ENCODE measurements at places on chromosomes 12 and 14. TPM values are rescaled to one million over a fixed set of nuclear protein-coding genes. Genes with fewer than 3 reads are reported as not detected.
A peak's percentile ranks its signal among the peaks of the same experiment; 100 is the strongest.

DNA sequence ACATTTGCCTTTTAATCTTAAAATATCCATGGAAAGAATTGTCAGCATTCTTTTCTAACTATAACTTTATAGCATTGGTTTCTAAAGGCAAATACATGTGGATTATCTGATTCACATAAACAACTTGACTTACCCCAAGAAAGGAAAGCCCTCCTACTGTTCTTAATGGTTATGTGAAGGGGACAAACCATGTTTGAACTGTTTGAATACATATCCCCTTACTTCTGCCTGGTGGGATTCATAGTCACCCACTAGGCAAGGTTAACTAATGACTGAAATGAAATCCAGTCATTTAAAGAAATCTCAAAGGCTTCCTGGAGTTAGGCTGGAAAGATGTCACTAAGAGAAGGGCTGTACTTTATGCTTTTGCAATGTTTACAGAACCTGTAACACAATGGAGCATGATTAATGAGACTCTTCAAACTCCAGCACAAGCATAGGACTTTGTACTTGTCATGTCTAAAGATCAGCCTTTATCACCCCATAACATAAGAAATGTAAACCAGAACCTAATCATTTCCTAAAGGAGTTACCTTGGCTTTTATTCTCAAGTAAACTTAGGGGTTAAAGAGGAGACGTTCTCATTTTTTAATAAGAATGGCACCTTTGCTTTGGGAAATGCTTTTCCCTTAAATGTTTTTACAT, 10.2 kb upstream of the FLRT2 start:
- no peak for DNase-seq

- no peak for DNase-seq
These were observed 11.3 kb upstream of the PUS1 start for GRCh38 chr12:131917711-131918306.

GRCh38 chr14:102450206-102451063, 59.1 kb downstream of the ANKRD9 start:
- DNase-seq: no peak

DNA sequence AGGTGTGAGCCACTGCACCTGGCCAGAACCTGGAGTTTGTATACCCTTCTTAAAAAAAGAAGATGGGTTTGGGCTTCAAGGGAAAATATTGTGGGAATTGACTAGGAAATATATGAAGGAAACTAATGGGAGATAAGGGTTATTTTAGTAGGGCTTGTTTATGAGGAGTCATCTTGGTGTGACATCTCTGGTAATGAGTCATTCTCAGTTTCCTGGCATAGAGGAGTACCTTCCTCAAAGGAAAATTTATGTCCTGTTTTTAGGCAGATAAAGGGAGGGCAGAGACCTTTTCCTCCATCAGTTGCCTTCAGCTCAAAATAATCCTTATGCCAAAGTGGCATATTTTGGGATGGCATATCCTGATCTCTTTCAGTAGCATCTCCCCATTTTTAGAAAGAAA, 30.6 kb upstream of the NFKBIA start:
- DNase-seq: no peak

- DNase-seq: no peak
These were observed 180.6 kb downstream of the AKAP6 start for GRCh38 chr14:32509632-32510187.

The KLHDC1 gene
- total RNA-seq: 7.8 TPM

- DNase-seq: no peak
These were observed 122.3 kb downstream of the DPF3 start for GRCh38 chr14:72771561-72771960.

DNA sequence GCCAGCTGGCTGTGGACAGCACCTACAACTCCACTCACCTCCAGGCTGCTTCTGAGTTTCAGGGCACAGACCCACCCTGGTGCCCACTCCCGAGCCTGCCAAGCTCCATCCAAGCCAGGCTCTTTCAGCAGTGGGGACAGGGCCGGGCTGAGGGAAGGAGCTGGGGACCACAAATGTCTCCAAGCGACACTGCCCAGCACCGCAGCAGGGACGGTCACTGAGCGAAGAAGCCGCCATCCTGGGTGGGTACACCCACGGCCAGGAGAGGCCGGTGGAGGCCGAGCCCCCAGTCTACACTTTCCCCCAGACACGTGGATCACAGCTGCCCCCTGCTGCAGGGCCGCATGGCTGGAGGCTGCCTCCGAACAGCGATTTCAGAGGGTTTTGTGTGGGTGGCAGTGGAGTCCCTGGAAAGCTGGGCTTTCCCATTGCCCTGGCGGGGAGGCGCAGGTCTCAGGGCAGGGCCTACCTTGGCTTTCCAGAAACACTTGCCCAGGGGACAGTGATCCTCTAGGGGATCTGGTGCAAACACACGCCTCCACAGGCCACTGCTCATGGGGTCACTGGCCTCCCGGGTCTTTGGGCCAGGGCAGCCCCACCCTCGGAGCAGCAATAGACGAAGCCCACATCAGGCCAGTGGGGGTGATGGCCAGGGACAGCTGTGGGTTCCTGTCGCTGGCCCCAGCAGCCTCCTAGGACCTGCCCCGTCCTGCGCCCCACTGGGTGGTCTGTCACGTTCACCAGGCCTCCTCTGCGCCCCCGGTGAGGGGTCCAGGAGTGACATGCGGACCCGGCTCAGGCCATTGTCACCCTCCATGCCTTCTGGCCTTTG, 1.2 kb upstream of the GPR132 start:
- no peak for DNase-seq

The PTCSC3 gene
- not detected for total RNA-seq

DNA sequence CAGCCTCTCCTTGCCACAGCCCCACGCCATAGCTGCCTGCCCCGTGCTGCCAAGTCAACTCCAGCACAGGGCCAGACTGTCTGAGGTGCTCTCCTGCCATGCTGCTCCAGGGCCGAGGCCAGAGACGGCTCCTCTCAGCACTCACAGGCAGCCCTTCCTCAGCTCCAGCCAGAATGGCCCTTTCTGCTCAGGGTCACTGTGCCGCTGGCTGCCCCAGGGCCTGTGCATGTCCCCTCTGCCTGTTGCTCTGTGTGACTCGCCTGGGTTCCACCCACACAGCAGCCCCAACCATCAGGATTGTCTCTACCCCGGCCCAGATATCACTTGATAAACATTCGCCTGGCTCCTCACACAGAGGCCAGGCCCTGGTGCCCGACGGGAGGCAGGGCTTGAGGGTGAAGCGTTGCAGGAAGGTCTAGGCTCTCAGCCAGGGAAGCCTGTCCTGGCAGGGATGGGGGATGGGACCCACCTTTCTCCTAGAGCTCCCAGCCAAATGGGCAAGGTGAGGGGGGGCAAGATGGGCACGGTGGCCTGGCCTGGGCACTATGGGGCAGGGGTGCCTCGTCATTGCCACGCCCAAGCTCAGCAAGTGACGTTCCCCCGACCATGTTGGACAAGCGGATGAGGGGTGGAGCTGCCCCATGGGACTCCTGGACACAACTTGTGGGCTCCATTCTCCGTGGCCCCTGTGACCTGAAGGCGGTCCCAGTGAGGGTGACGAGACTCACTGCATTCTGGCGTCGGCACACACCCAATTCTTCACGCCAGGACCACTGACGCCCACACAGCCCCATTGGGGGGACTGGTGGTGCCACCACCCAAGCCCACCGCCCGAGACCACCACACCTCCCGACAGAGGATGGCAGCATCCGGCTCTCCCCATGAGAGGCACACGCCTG, 27.4 kb upstream of the BTBD6 start:
- no peak for DNase-seq

- DNase-seq: no peak
These were observed 103.6 kb downstream of the ATXN7L3B start for GRCh38 chr12:74641262-74641661.

- no peak for DNase-seq
These were observed 73.1 kb upstream of the ACTN1 start for GRCh38 chr14:69052181-69052601.

DNA sequence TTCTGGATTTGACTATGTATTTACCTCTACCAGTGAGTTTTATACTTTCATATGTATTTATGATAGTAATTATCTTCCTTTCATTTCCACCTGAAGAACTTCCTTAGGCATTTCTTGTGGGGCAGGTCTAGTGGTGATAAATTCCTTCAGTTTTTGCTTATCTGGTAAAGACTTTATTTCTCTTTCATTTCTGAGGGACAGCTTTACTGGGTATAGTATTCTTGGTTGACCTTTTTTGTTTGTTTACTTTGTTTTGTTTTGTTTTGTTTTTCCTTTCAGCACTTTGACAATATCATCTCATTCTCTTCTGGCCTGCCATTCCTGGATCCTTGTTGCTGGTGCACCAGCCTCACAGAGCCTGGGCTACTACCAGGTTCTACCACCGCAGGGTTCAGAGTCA, 53.9 kb upstream of the NFKBIA start:
- DNase-seq: no peak

The KCNMB4 gene
- 1.2 TPM for total RNA-seq

The NR1H4 gene
- total RNA-seq: not detected

- no peak for DNase-seq
These were observed 118.4 kb upstream of the EVL start for GRCh38 chr14:99946652-99947489.

The HOXC11 gene
- not detected for total RNA-seq

The NINJ2 gene
- total RNA-seq: 18.5 TPM

DNA sequence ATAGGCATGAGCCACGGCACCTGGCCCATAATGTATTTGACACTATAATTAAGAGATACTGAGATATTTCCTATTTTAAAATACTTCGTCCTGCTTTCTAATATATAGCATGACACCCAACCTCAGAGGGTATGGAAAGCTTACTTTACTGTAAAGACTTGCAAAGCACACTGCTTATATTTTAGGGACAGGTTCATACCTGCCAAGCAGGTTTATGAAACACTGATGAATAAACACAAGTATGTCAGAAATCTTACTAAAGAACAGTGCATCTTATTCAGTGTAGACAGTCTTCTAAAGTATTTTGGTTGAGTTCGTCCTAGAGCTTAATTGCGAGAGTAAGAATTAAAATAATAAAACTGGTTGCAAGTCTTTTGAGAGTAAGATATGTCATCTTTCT, 65.4 kb downstream of the PPFIBP1 start:
- no peak for DNase-seq

DNA sequence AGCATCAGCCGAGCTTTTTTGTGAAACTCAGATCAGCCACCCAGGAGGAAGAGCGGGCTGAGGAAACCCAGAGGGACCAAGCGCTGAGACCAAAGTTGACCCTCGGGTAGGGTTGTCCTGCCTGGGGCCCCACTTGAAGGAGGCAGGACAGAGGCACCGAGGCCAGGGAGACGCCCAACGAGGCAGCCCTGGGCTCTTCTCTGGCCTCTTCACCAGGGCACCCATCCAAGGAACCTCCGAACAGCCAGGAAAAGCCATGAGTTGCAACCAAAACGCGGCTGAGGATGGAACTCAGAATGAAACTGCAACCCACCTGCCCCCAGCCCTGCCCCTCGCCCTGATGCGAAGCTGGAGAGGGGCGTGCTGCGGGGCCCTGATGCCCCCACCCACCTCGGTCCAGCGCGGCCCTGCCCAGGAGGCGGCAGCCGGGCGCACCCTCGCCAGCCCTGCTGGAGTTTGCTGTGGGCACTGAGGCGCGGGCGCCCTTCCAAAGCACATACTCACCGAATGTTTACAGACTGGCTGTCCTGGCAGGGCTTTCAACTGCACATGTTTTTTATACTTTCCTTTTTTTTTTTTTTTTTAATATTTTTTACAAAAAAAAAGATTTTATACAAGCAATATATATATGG, 41.9 kb downstream of the JDP2 start:
- DNase-seq: no peak

DNA sequence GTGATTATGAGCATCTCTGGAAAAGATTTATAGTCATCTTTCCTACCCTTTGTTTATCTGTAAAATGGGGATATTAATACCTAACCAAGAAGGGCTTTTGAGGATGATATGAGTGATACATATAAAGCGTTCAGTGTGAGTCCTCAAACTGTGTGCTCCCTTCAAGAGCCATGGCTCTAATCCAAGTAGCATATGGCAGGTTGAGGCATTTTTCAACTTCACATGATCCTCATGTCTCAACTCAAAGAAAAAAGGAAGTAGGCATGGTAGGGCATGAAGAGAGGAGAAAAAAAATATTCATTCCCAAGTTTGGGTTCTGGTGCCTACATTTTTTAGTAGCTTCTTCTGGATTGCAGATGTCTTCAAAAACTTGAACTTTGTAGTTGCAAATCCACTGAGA, 286.3 kb upstream of the ATP2B1 start:
- no peak for DNase-seq

DNA sequence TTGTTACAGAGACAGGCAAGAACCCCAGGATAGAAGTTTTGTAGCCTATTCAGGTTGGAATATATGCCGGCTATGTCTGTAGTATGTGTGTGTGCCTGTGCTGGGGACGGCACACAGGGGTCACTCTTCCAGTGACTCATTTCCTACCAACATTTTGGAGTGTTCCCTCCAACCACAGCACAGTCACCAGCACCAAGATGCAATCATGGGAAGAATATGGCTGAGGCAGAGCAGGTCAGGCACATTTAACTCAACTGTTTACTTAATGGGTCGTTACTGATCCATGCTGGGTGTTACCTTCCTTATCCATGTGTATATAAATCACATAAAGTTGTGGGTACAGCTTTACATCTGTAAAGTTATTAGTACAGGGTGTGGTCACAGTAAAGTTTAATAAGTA, 178.3 kb downstream of the PRKD1 start:
- DNase-seq: no peak

DNA sequence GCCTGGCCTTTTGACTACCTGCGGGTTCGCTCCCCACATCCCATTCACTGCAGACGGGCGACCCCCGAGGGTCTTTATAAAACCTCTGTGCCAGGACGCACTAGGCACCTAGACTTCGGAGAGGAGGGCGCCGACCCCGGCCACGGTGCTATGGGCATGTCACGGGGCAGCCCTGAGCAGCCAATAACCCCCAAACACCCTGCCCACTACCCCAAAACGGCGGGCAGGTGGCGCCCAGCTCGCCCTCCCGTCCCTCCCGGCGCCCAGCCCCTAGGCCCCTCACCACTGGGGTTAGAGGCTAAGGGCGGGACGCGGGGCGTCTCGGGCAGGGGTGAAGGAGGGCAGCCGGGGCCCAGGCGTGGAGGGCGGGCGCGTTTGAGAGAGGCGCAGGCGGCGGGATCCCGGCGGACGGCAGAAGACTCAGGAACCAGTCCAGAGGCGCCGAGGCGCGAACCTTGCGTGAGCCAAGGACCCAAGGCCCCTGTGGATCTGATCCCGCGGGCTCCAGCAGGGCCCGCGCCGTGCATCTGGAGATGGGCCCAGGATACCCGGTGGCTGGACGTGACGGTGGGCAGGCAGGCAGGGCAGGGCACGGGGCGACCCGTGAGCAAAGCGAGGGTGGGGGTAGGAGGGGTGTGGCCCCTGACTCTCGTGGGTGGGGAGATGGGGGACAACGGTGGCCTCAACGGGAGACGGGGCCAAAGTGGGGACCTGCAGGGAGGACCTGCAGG, 11.1 kb downstream of the KRT85 start:
- peak; percentile 84 for DNase-seq

- no peak for DNase-seq
These were observed 43.7 kb downstream of the HELB start for GRCh38 chr12:66345956-66346355.

The MMP17 gene
- total RNA-seq: 4.7 TPM

- DNase-seq: peak; percentile 73
These were observed 99.2 kb downstream of the SLC15A4 start for GRCh38 chr12:128724468-128725046.

DNA sequence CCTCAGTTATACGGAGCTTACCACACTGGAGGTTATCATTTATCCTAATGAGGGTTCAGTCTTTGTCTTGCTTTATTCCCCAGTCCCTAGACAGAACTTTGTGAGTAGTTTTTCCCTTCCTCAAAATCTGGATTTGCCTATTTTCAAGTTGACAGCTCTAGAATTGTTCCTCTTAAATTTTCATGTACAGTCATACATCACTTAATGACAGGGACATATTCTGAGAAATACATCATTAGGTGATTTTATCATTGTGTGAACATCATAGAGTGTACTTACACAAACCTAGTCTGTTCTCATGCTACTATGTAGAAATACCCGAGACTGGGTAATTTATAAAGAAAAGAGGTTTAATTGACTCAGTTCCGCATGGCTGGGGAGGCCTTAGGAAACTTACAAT, 3.1 kb downstream of the PRKAB1 start:
- no peak for DNase-seq
